ENCODE measurements at places on chromosomes 6 and 20.

DNA sequence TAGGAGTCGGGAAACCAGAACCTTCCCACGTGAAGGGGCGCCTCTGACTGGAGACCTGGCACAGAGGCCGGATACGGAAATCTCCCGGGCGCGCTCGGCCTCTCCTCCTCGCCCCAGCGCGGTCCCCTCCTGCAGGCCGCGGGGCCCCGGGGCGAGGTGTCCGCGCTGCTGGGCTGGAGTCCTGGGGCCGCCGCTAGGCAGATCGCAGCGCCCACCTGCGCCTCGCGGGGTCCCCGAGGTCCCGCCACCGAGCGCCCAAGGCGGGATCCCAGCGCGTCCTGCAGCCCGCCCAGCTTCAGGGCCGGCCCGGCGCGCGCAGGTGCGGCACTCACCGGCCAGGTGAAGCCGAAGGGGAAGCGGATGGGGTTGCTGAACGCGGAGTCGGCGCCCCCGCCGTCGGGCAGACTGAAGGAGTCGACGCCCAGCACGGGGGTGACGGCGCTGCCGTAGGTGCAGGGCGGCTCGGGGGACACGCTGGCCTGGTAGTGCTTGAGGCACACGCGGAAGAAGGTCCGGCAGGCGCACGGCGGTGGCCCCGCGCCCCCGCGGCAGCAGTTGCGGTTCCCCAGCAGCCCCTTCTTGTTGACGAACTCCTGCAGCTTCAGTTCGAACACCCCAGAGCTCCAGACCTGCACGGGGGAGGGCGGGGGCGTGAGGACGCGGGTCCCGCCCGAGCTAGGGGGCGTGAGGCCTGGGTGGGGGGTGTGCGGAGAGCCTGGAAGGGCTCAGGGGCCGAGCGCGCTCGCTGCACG lies 1.5 kb downstream of the DLL1 start:
- H3K4me3 ChIP-seq = peak overlapping the region; percentile 35
- peaks cover 20% of the 10 kb centered on the region for H3K4me1 ChIP-seq
- peaks cover 9% of the 10 kb centered on the region for H3K27me3 ChIP-seq
- H3K27ac ChIP-seq = peak overlapping the region; percentile 66
- DNase-seq = no peak

DNA sequence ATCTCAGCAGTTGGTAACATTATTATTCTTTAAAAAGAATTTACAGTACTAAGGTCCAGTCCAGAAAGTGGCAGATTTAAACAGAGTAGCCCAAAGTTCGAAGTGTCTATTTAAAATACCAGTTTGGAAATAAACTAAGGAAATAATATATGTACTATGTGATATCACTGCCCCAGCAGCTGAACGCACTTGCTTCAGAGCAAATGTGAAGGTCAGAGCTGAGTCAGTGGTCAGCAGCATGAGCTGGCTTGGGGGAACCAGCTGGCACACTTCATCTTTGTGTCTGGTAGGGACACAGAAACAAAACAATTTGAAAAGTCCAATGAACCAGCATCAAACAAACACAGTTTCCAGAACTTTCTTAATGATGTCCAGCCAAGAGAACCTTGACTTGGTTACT lies 15.4 kb downstream of the TMEM14B start:
- H3K36me3 ChIP-seq = no peaks in the 10 kb centered on the region
- DNase-seq = no peak
- no peak overlapping the region for H3K4me3 ChIP-seq

DNA sequence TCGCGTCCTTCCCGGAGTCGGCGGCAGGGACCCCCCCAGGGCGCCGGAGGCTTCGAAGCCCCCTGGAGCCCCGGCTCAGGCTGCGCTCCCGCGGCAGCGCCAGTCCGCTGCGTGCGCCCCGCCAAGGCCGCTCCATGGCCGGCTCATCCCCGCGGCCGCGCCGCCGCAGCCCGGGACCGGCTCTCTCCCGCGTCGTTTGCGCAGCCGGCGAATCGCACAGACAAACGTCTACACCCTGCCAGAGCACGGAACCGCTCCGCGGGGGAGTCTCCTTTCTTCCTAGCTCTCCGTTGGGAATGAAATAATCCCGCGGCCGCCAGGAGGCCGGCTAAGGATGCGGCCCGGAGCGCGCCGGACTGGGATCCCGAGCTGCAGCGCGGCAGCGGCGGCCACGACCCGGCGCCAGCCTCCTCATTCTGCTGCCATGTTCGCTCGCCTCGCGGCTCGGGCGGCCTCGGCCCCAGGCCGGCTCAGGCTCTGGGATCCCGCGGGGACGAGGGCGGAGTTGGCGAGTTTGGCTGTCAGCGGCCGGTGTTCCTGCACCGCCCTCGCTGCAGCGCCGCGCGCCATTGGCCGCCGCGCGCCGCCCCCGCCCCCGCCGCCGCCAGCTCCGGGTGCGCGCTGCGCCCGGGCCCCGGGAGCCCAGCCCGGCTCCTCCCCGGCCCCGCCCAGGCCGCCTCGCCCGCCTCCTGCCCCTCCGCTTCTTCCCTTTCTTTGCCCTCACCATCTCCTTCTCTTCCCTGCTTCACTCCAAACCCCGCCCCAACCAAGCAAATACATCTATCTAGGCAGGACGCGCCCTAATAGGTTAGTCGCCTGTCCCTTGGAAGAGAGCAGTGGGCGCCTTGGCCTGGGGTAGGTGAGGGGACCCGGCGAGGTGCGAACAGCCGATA lies at the start of gene GFOD1:
Gene GFOD1 (minus strand): TSS at position 479 of the 893 bp plus-strand sequence. CDS start 710 bp downstream, outside the sequence.
- peaks cover 7% of the 10 kb centered on the region for H3K4me1 ChIP-seq
- H3K27ac ChIP-seq = peak within 1 kb of the TSS; percentile 89
- peak; percentile 85 for DNase-seq
- H3K36me3 ChIP-seq = no peaks in the 10 kb centered on the region
- H3K4me3 ChIP-seq = peak within 1 kb of the TSS; percentile 56

DNA sequence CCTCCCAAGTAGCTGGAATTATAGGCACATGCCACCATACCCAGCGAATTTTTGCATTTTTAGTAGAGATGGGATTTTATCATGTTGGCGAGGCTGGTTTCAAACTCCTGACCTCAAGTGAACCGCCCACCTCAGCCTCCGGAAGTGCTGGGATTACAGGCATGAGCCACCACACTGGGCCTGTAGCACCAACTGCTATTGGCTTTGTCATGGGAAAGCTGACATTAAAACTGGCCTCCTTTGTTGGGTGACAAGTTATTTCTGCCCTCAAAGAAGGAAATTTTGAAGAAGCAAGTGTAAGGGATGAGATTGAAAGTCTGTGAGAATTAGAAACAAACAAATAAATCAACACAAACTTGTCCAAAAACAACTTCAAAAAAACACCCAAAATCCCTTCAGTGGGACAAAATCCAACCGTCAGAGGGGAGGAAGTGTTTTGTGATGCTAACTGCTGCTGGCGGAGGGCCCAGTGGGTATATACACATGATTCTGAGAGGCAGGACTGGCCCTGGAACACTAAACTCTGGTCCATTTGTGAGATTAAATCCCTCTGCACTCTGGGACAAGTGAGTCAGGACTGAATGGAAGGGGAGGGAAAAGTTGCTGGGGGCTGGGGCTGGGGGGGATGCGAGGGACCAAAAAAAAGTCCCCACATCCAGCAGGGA lies 87.5 kb upstream of the NAA20 start:
- H3K4me1 ChIP-seq = peaks cover 8% of the 10 kb centered on the region
- H3K4me3 ChIP-seq = no peak overlapping the region
- no peaks in the 10 kb centered on the region for H3K27me3 ChIP-seq
- no peaks in the 10 kb centered on the region for H3K36me3 ChIP-seq
- peak overlapping the region; percentile 61 for H3K27ac ChIP-seq

DNA sequence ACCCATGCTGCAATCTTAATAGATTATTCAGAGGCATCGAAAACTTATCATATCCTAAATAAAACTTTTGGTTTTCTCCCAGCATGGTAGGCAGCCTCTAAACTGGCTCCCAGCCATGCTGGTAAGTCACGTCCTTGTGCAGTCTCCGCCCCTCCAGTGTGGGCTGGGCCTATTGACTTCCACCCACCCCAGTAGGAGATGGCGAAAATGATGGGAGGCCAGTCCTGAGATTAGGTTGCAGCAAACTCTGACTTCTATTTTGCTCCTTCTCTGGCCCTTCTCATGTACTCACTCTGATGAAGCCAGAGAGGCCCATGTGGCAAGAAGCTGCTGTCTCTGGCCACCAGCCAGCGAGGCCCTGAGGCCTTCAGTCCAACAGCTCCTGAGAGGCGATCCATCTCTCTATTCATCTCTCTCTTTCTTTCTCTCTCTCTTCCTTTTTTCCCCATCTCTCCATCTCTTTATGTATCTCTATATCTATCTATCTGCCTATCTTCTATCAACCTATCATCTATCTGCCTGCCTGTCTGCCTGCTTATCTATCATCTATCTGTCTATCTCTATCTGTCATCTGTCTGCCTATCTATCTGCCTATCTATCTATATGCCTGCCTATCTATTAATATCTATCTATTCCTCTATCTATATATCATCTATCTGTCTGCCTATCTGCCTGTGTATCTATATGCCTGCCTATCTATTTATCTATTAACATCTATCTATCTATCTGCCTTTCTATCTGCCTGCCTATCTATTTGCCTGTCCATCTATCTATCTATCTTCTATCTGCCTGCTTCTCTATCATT lies 52.7 kb upstream of the STX16 start:
- peak; percentile 58 for DNase-seq
- peaks cover 7% of the 10 kb centered on the region for H3K4me1 ChIP-seq
- H3K4me3 ChIP-seq = no peak overlapping the region
- H3K27ac ChIP-seq = no peak overlapping the region
- H3K27me3 ChIP-seq = no peaks in the 10 kb centered on the region
- no peaks in the 10 kb centered on the region for H3K36me3 ChIP-seq

Data from uterus (tissue), 4 donors.